ENCODE measurements at places on chromosomes 1 and 21. TPM values are rescaled to one million over a fixed set of nuclear protein-coding genes. Genes with fewer than 3 reads are reported as not detected.

Gene SPRR2A
- not detected for total RNA-seq

Gene KRTAP19-3
- not detected for total RNA-seq

Gene FMOD
- not detected for total RNA-seq

Gene HOOK1
- 2.8 TPM for total RNA-seq

Gene CTSK
- 6.1 TPM for total RNA-seq

Gene ZMYM4
- 29.3 TPM for total RNA-seq

Gene CD58
- 36.8 TPM for total RNA-seq

Gene TRABD2B
- not detected for total RNA-seq

Gene TRIM67
- total RNA-seq, result not detected

Gene INSRR
- 0.66 TPM for total RNA-seq

Gene ADAM30
- not detected for total RNA-seq

Data from activated T-helper 17 cell treated with anti-CD3 and anti-CD28 coated beads, Interleukin-2, amount 50 U/mL, for 72 hours (primary cell).